ENCODE measurements at places on chromosomes 7 and 10.
A peak's percentile ranks its signal among the peaks of the same experiment; 100 is the strongest.

DNA sequence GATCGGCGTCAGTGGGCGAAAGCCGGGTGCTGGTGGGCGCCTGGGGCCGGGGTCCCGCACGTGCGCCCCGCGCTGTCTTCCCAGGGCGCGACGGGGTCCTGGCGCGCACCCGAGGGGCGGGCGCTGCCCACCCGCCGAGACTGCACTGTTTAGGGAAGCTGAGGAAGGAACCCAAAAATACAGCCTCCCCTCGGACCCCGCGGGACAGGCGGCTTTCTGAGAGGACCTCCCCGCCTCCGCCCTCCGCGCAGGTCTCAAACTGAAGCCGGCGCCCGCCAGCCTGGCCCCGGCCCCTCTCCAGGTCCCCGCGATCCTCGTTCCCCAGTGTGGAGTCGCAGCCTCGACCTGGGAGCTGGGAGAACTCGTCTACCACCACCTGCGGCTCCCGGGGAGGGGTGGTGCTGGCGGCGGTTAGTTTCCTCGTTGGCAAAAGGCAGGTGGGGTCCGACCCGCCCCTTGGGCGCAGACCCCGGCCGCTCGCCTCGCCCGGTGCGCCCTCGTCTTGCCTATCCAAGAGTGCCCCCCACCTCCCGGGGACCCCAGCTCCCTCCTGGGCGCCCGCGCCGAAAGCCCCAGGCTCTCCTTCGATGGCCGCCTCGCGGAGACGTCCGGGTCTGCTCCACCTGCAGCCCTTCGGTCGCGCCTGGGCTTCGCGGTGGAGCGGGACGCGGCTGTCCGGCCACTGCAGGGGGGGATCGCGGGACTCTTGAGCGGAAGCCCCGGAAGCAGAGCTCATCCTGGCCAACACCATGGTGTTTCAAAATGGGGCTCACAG lies 1.1 kb downstream of the EGFR start:
- DNase-seq = no peak

- no peak for DNase-seq
These were observed 680.5 kb downstream of the PARD3 start for GRCh38 chr10:34134602-34135001.

DNA sequence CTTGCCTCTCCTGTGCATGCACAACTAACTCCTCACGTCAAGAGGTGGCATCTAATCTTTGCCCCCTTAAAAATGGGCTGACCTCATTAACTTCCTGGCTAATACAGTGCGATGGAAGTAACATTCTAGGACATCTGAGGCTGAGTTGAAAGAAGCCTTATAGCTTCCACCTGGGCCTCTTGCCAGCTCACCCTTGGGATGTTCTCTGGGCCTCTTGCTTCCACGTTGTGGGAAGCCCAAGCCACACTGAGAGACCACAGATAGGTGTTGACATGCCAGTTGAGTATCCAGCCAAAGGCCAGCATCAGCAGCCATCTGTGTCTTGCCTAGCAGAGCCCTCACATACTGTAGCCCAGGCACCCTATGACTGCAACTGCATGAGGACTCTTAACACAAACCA lies 60.8 kb upstream of the GDF10 start:
- no peak for DNase-seq

DNA sequence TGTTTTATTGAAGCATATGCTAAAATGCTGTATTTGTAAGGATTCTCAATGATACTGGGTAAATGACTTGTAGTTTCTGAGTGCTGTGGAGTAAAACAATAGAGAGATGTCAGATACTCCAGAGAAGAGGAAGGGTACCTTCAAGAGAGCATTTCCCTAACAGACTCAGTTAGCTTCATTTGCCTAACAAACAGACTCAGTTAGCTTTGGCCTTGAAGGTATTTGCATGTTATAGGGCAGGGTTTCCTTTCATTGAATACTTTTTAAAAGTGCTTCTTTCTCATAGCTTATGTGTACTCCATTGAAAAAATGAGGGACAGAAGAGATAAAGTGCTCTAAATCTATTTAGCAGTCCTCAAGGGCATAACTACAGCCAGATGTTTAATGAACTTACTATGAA lies 101.8 kb downstream of the CHN2 start:
- DNase-seq = peak; percentile 98

- no peak for DNase-seq
These were observed 11.0 kb upstream of the TRIM8 start for GRCh38 chr10:102633287-102633686.

DNA sequence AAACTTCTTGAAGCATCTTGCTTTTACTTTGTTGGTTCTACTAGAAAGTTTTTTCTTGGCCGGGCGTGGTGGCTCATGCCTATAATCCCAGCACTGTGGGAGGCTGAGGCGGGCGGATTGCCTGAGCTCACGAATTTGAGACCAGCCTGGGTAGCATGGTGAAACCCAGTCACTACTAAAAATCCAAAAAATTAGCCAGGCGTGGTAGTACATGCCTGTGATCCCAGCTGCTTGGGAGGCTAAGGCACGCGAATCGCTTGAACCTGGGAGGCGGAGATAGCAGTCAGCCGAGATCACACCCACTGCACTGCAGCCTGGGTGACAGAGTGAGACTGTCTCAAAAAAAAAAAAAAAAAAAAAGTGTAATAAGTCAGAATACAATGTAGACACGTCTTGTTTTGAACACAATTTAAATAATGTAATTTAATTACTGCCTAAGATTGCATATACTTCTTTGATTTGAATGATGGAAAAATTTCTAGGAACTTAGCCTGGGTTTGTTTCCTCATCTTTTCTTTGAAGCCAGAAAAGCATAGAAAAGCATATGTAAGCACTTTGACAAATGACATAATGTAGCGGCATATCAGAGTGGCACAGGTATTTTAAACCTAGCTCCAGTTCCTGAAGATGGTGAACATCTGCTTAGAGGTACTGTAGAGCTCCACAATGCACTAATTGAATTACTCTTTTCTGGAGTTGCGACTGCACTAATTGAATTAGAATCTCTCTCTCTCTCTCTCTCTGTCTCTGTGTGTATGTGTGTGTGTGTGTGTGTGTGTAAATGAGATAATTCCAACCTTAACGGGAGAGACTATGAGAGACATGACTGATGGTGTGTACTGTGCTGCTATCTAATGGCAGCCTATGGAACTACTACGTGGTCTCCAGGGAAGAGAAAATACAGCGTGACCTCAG lies 87.8 kb downstream of the BTRC start:
- DNase-seq = peak; percentile 47

DNA sequence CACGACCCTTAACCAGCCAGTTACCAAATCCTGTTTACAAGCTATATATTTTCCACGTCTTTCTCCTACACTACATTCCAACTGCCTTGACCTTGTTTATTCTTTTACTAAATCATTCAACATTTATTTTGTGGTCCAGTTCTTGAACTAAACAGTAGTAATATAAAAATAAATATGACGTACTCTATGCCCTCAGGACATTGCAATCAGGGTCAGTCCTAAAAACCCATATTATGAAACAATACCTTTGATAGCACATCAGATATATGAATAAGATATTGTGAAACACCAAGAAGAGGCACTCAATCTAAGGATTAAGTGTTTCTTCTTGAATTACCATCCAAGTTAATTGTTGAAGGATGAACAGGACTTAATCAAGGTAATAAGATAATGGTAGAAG lies 52.5 kb upstream of the WNT16 start:
- no peak for DNase-seq

- DNase-seq = no peak
These were observed 152.8 kb downstream of the FOXP2 start for GRCh38 chr7:114567416-114567815.

- DNase-seq = no peak
These were observed 63.4 kb downstream of the DIP2C start for GRCh38 chr10:625751-626711.

- no peak for DNase-seq
These were observed 85.2 kb downstream of the RTKN2 start for GRCh38 chr10:62183442-62183841.

- no peak for DNase-seq
These were observed 9.4 kb upstream of the AKR1B15 start for GRCh38 chr7:134539380-134540004.

- no peak for DNase-seq
These were observed 1163.4 kb downstream of the CNTNAP2 start for GRCh38 chr7:147279964-147280374.

All from NCI-H526 treated with DMSO at 0.1 percent for 48 hours (cell line).